ENCODE measurements at places on chromosomes 5 and 9.

- DNase-seq = no peak
Observed at GRCh38 chr5:131258733-131259132, 5.1 kb upstream of the CDC42SE2 start.

DNA sequence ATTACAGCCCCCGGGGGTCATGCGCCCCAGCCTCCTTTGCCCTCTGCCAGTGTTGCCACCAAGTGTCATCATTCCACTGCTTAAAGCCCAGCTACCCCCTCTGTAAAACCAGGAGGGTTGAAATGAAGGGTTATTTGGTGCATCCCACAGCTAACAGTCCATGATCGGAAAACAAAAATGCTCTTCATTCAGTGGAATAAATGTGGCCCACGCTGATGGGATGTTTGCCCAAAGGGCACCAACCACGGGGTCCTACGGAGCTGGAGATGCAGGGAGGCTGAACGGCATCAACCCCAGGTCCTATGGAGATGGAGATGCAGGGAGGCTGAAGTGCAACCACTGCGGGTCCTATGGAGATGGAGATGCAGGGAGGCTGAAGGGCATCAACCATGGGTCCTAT, 218.5 kb upstream of the IRX1 start:
- no peak for DNase-seq

DNA sequence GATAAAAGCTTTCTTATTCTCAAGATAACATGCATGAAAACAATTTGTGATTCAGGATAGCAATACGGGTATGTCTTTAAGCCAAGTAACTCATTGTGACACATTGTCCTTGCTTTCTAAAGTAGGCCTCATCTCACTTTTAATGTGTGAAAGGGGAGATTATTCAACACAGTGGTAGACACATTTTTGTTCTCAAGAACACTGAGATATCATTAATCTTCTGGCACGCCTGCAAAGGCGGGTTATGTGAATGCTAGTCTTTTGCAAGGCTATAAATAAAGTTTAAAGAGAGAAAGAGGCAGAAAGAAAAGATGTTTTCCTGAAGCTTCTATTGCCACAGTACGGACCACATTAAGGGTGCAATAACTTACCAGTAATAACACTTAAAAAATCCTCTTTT, 181.8 kb upstream of the MEF2C start:
- no peak for DNase-seq

GRCh38 chr9:137250329-137251193, 525 bp upstream of the STPG3 start:
- DNase-seq = no peak

DNA sequence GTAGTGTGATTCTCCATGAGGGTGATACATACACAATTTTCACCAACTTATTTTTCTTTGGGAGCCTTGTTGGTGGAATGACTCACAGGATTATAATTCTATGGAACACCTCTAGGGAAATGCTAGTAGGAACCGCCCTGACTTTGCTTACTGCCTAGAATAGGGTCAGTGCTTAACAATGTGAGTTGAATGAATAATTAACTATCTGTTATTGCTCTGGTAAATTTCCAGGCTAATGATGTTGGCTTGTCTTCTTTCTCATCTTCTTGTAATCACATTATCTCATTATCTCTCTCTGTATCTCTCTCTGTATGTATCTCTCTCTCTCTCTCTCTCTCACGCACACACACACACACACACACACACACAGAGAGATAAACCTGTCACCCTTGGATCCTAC, 291.1 kb downstream of the TRIM32 start:
- no peak for DNase-seq

DNA sequence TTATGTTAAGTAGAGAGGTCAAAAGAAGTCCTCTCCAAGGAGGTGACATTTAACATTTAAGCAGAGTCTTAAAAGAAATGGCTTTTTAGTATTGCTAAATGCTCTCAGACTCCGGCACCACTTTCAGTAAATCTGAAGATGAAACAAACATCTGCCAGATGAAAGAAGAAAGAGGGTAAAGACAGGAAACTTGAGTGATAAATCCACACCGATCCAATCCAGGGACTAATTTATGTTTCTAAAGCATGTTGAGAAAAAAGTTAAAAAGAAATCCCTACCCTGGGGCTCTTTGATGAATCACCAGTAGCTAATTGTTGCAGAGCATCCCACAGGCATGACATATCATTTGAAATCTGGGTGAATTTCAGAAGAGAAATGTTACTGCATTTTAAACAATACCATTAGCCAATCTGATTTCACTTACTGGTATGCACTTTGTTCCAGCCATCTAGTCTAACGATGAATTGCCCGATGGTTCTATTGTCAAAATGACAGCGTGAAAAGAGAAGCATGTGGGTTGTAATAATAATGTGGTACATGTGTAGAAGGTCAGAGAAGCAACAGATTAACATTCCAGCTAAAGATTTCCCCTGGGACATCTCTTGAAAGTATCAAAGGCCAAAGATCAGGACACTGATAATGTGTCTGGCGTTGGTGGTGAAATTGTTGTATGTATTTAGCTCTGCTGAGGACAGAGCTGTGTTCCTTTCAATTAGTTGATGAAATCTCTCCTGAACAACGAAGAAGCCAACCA, 485.7 kb downstream of the CSNK1G3 start:
- DNase-seq = no peak

DNA sequence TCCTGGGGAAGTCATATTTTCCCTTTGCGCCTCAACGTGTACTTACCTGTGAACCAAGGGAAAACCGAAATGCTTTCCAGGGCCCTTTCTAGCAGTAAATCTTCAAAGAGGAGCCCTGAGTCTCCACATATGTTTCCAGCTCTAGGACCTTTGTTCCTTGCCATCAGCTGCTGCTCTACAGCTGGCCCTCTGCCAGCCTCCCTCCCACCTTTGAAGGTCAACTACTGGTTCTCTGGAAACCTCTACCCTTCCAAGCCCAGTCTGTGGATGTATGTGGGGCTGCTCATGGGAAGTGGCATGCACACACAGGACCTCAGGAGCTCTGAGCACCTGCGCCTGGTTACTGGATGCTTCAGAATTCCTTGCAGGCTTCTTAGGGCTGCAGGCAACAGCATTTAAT, 117.2 kb downstream of the PSD2 start:
- no peak for DNase-seq

DNA sequence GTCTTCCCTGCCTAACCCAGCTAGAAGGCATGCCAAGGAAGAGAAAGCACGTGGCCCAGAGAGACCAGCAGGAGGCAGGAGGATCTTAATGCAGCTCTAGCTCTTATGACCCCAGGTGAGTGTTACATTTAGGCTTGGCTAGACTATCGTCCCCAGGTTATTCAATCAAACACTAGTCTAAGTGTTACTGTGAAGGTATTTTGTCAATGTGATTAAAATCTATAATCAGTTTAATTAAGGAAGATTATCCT, 483.7 kb downstream of the BNC2 start:
- DNase-seq = no peak

DNA sequence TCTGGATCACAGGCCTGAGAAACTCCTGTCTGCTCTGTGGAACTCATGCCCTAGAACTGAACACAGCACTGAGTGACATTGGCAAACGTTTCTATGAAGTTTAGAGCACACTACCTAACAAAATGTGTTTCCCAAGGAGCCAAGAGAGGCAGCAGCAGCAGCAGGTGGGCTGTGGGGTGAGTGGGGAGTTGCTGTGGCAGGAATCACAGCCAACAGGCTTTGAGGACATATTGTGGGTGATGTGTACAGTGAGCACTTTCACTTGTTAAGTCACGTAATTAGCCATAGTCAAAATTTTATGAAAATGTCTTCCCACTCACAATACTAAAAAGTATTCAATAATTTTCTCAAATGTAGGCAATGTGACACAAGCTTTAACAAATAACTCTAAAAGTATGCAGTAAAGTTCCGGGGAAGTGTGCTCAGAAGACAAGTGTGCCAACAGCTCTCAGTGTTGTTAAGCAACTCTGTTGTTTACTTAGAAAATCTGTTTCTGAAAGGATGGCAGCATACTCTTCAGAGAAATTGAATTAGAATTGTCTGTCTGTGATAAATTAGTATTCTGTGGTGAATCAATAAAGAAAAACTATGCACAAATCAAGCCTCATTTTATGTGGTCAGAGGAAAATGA, 482.1 kb downstream of the SEMA5A start:
- DNase-seq = no peak

DNA sequence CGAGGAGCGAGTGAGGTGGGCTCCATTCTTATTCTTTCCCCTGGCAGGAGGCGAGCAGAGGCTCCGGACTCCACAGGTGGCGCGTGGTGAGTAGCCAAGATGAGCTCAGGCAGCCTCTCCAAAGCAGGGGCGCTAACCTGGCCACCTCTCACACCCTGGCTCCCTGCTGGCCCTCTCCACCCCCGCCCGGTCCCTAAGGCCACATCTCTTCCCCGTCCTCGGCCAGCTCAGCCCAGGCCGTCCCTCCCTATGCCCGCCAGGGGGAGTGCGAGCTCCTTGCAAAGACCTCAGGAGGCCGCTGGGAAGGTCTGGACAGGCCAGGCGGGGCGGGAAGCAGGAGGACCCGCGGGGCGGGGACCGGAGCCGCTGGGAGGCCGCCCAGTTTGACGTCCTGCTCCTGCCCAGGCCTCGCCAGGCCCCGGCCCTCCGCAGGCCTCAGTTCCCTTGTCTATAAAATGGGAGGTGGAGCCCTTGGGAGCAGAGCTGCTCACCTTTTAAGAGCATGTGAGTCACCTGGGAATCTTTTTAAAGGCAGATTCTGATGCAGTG, 46.3 kb upstream of the GGTA1 start:
- peak; percentile 65 for DNase-seq

DNA sequence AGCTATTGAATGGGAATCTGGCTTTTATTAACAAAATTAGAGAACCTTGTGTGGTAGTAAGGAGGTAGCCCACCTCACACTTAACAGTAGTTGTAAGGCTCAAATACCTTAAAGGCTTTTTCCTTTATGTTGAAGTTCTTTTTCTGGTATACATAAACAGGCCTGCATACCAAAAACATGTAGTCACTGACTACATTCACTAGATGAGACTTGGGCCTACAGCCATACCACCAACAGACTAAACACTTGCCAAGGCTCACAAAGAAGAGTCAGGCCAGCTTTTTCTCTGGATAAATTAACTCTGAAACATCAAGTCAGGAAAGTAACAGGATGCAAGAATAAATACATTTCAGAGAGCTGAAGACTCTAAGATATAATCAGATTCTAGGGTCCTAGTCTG, 78.6 kb upstream of the MPDZ start:
- DNase-seq = no peak

- DNase-seq = no peak
Observed at GRCh38 chr9:101458963-101459631, 23.5 kb upstream of the ALDOB start.

DNA sequence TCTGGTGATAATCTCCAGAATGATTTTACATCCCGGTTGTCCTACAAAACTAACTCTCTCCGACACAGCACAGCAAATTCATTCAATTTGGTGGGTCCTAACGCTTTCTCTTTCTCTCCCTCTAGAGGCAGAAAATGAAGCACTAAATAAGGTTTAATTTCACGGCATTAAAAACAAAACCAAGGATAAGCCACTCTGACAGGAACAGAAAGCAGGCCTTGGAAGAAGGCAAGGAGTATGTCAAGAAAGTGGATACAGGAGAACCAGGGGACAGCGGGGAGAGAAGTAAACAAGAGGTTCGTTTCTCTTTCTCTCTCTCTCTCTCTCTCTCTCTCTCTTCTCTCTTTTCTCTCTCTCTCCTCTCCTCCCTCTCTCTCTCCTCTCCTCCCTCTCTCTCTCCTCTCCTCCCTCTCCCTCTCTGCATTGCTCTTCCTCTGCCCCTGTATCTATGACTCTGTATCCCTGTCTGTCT, 49.8 kb downstream of the EBF1 start:
- no peak for DNase-seq

DNA sequence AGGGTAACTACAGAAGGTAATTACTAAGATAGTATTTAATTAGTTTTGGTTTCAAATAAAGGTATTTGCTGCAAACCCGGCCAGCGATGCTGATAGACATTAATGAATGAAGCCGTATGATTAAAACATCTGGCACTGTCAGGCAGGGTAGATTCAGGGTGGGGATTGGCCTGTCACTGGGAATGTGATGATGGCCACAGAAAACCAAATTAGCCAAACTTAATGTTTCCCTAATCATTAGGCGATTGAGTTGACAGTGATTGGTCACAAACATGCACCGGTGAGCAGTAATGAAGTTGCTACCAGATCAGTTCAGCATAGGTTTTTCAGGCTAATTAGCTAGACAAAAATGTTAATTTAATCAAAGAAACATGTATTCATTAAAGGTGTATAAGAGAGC, 107.5 kb downstream of the SGCD start:
- no peak for DNase-seq

- DNase-seq = no peak
Observed at GRCh38 chr9:90658181-90658580, 15.6 kb upstream of the DIRAS2 start.

- DNase-seq = no peak
Observed at GRCh38 chr9:128384801-128385495, 13.8 kb downstream of the URM1 start.

DNA sequence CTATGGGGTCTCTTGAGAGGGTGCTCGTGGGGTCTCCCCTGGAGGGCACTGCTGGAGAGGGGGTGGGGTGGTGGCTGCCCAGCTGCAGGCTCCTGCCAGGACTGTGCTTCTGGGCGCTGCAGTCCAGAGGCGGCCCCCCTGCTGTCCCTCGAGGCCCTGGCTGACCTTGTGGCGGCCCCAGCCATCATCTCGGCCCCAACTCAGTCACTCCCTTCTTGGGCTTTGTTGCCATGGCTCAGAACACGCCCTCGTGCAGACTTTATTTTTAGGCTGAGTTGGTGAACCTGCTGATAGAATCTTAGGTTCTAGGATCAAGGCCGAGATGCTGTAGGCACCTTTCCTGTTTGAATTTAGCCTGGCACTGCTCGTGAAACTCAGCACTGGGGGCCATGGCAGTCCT, 22.8 kb downstream of the FBXW5 start:
- DNase-seq = no peak

All from activated T-cell treated with anti-CD3 and anti-CD28 coated beads for 48 hours (primary cell).